ENCODE measurements at places on chromosomes 5 and 9.

- DNase-seq: peak; percentile 32
Observed at GRCh38 chr5:110590187-110590586, 136.3 kb downstream of the TMEM232 start.

- DNase-seq: no peak
Observed at GRCh38 chr5:50975840-50976239, 309.4 kb downstream of the PARP8 start.

DNA sequence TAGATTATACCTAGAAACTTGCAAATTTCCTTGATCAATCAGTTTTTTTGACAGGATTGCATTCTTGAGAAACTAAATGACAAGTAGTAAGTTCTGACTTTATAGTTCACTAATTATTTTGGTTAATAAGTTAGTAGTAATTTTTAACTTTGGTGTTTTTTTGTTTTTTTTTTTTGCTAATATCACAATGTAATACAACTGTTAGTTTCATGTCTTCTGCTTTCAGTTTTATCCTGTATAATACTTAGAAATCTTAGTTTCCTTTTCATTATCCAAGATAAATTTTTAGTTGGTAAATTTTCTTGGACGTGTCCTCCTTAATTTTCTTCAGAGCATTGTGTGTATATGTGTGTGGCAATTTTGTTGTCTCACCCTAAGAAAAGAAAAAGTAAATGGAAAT, 57.8 kb downstream of the CWC27 start:
- no peak for DNase-seq

GRCh38 chr5:150317048-150318003, 14.6 kb upstream of the ARSI start:
- peak; percentile 100 for DNase-seq

DNA sequence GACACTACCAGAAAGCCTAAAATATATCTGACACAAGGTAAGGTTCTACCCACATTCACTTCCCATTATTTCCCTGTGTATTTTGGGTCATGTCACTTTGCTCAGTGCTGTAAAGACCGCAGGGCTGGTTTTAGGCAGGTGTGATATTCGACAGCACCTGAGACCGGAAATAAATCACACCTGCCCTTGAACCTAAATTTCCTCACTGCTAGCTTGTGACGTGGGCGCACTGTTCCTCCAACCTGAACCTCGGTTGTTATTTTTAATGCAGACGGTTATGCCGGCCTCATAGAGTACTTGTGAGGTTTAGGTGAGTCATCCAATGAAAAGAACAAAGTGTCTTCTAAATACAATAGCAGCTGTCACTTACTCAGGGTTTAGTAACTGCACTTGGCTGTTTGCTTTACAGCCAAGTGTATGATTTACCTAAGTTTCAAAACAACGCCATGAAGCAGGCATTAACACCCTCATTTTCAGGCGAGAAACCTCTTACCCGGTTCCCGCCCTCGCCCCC, 20.7 kb upstream of the ZNF782 start:
- peak; percentile 68 for DNase-seq

DNA sequence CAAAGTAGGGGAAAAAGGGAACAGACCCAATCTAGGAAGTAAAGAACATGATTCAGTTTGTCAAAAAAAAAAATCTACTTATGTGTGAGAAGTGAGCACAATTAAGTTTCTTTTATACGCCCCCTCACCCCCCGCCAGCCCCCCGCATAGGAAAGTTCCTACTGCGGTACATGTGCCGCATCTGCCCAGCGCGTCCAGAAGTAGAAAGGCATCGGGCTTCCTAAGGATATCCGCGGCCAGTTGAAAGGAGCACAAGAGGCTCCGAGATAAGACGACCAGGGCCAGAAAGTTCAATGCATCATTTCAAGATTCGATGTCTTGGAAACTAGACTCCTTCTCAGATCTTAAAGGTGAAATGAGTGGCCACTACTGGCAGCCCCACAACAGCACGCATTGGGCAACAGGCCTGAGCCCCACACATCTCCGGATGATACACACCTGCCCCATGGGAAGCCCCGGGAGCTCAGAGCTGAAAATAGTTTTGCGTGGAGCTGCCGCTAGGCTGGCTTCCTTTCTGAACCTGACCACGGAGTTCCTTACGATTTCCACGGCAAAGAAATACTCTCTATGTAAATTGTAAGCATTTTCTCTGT, 203.9 kb downstream of the RAB3C start:
- DNase-seq: no peak

GRCh38 chr5:158054223-158055110, 195.5 kb upstream of the CLINT1 start:
- peak; percentile 40 for DNase-seq

DNA sequence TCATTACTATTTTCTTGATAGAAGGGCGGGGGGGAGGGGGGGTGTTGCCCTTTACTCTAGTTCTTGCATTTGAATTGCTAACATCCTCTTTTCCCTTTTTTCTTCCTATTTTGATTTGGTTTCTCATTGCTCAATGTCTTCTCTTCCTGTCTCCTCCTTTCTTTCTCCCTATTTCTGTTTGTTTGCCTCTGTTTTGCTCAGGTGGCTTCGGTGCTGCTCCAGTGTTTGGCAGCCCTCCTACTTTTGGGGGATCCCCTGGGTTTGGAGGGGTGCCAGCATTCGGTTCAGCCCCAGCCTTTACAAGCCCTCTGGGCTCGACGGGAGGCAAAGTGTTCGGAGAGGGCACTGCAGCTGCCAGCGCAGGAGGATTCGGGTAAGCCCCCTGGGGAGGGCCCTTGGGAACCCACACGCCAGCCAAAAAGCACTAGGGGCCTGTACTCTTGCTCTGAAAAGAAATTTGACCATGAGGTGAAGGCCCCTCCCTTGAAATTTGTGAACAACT, 48.3 kb downstream of the FAM78A start:
- no peak for DNase-seq

DNA sequence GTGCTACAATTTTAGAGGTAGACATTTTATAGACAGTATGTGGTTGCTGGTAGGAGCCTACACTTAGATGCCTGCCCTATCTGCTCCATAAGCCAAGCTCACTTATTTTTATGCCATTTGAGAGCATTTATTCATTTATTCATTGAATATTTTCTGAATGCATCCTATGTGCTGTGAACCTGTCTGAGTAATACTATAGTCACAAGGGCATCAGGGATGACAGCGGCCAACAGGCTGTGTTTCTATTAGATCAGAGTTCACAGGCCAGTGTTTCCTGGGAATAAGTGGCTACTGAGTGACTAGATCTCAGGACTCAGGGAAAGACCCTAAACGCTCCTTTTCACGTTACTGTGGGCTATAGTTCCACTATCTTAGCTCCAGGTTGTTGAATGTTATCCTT, 235.2 kb upstream of the MSX2 start:
- DNase-seq: no peak

GRCh38 chr9:14687042-14687719, 6.1 kb downstream of the ZDHHC21 start:
- DNase-seq: peak; percentile 26

DNA sequence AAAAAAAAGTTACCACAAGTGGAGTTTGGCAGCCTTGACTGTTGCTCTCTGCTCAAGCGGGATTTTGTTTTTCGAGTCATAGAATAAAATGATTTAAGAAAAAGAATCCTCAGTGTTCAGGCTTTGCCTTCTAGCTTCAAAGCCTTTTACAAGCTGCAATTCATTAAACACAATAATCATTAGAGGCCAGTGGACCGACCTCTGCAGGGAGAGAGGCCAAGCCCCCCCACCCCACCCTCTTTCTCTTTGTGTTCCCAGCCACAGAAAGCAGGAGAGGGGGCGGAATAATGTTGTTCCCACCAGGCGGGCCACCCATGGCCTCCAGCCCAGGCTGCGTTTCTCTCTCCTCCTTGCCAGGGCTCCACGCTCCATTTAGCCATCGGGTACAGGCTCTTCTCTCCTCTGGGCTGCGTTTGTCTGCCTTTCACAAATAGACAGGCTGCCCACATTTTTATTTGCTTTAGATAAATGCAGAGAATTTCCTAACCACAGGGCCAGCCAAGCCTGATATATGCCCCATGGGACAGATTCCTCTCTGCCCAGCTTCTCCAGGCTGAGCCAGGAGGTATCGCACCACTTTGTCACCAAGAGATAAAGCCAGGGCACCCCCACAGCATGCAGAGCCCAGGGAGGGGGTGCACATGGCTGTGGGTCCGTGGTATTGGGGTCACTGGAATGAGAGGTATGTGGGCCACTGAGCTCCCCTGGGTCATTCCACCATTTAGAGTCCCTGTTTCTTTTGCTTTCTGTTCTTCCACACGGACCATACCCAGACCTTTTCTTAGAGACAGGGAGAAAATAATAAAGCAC, 318.8 kb downstream of the PIK3R1 start:
- no peak for DNase-seq

GRCh38 chr9:17875886-17876285, 297.0 kb downstream of the SH3GL2 start:
- no peak for DNase-seq

GRCh38 chr9:130825351-130825651, 9.8 kb upstream of the ABL1 start:
- no peak for DNase-seq

DNA sequence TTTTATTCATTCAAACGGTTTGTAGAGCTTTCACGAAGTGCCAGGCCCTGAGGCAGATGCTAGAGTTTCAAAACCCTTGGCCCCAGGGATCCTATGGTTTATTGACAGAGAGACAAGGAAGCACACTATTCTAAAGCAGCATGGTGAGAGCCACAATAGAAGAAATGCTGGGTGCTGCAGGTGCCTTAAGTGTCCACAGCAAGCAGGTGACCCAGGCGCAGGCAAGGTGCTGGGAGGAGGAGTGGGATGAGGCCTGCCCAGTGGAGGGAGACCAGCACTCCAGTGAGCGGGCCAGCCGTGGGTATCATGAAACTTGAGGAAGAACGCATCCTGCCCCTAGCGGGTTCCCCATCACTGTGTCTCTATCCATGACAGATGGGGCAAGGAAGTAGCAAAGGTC, 71.0 kb downstream of the OSMR start:
- DNase-seq: no peak

DNA sequence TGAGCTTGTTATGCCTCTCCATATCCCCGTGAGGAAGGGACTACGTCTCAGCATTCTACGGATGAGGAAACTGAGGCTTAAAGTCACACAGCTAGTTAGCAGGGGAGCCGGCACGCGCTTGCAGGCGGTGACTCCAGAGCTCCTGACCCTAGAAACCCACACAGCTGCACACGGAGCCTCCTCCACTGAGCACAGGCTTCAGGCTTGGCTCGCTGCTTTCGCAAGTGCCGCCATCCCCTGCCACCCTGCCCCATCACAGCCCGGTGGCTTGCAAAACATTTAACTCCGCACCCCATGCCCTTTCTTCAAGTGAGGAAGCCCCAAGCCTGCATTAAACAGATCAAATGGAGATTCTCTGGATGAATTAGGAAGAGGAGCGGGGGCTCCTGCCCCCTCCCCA, 138.3 kb downstream of the HSD17B3 start:
- no peak for DNase-seq

- DNase-seq: no peak
Observed at GRCh38 chr9:114093031-114093471, 6.0 kb downstream of the KIF12 start.

GRCh38 chr9:14400658-14400995, 86.7 kb upstream of the NFIB start:
- peak; percentile 61 for DNase-seq

GRCh38 chr9:2332663-2333062, 288.9 kb upstream of the VLDLR start:
- DNase-seq: no peak

- DNase-seq: no peak
Observed at GRCh38 chr5:97728920-97729319, 545.9 kb upstream of the RIOK2 start.

- no peak for DNase-seq
Observed at GRCh38 chr9:72154468-72155285, 5.4 kb downstream of the GDA start.

DNA sequence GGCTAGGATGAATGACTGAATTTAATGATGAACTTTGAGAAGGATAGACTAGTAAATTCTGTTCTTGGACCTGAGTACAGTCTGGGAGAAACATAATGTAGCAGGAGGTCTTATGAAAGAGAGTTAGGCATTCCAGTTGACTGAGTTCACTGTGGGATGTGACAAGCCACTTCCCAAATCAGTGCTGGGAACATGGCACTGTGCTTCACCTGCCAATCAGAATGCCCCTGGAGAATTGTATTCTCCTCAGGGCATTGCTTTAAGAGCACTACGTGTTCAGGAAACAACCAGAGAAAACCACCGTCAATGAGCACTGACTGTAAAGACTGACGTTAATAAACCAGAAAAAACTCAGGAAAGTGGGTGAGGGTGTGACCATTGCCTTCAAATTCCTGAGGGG, 1.2 kb downstream of the CCDC107 start:
- DNase-seq: no peak

GRCh38 chr5:83055166-83055565, 22.0 kb downstream of the TMEM167A start:
- DNase-seq: no peak

Data from kidney capillary endothelial cell (primary cell).